ENCODE measurements at places on chromosomes 4 and X.

- peak; percentile 15 for DNase-seq
These were observed 7.8 kb upstream of the HAUS3 start for GRCh38 chr4:2249526-2250356.

GRCh38 chrX:45710081-45710801, 509.6 kb upstream of the DIPK2B start:
- peak; percentile 15 for DNase-seq

DNA sequence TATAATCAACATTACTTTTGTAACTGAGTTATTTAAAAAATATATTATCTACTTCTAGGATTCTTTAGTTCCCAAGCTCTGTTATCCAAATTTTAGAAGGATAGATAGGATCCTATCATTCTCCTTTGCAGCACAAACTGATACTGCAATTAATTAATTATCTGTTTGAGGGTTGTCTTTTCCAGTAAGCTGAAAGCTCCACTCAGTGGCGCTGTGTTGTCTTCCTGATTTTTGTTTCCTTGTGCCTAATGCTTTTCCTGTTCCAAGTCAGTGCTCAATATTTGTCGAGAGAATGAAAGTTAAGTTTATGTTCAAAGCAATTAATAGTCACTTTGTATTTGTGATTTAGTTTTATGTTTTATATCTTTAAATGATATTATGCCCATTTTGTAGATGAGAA, 107.4 kb upstream of the ANK2 start:
- no peak for DNase-seq

GRCh38 chr4:56244681-56245080, 142.6 kb downstream of the AASDH start:
- DNase-seq = no peak

- no peak for DNase-seq
These were observed 6.5 kb downstream of the TMEM150C start for GRCh38 chr4:82555276-82555675.

GRCh38 chr4:38160487-38161207, 200.4 kb downstream of the PTTG2 start:
- DNase-seq = peak; percentile 82

GRCh38 chr4:148044089-148044911, 312.4 kb downstream of the ARHGAP10 start:
- DNase-seq = no peak

- DNase-seq = no peak
These were observed 128.5 kb upstream of the GRID2 start for GRCh38 chr4:92175250-92175649.

DNA sequence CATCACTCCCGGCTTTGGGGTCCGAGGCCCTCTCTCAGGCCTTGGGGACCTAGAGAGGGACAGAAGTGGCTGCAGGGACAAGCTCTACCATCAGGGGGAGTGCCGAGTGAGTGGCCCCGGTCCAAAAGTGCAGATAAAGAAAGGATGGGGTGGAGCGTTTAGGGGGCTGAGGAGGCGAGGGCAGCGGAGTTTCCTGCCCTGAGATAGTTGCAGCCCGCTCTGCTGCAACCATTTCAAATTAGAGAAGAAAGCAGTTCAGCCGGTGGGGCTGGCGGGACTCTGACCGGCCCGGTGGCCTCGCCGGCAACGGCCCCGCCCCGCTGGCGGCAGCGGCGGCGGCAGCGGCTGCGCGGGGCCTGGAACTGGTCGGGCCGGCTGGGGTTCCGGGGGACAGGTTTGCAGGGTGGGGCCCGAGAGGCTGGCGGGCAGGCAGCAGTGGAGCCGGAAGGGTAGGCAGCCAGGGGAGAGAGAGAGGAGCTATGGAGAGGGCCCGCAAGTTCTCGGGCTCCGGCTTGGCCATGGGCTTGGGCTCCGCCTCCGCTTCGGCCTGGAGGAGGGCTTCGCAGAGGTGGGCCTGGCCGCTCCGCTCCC, 7.6 kb downstream of the DLG3 start:
- DNase-seq = peak; percentile 72

GRCh38 chr4:125353131-125353530, 38.4 kb downstream of the FAT4 start:
- DNase-seq = no peak

- DNase-seq = no peak
These were observed 111.0 kb upstream of the MAD2L1 start for GRCh38 chr4:120177603-120178002.

DNA sequence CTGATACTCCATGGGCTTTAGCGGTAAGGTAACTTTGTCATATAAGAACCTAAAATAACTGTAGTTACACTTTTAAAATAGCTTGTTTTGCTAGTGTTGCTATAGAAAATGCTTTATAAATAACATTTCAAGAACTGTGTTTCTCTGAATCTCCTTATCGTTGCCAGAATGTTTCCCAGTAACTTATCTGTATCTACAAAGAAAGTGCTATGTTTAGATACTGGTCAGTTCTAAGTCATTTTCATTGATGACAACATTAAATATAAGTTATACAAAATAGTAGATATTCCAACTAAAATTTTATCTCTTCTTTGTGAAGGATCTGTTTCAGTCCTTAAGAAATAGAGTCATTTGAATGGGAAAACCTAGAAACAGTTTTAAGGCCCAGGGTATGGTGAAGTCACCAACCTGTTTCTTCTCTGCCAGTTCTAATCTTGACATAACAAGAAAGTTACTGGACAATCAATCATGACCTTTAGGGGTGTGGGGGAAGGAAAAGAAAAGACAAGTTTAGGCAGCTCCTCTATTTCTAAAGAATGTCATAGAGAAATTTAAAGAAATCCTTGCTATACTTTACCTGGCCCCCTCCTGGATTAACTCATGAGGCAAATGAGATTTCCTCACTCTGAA, 425.9 kb downstream of the RPA4 start:
- no peak for DNase-seq

DNA sequence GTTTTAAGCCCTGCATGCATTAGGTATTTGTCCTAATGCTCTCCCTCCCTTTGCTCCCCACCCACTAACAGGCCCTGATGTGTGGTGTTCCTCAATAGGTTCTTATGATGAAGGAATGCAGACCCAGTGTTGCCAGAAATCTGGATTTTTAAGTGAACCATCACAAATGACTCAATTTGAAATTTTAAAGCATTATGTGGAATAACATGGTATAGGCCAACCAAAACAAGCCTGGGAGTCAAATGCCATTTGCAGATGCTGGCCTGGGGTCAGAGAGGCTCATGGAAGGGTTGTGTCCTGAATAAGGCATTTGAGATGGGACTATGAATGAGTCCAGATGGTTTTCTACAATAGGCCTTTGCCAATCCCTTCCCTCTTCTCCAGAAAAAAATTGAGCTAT, 179.6 kb downstream of the SHROOM3 start:
- no peak for DNase-seq

GRCh38 chrX:111680988-111681779, at the start of gene ALG13:
ALG13 (plus strand) TSS chrX:111681170; CDS start chrX:111681219, 49 bp downstream.
- DNase-seq = peak; percentile 88

DNA sequence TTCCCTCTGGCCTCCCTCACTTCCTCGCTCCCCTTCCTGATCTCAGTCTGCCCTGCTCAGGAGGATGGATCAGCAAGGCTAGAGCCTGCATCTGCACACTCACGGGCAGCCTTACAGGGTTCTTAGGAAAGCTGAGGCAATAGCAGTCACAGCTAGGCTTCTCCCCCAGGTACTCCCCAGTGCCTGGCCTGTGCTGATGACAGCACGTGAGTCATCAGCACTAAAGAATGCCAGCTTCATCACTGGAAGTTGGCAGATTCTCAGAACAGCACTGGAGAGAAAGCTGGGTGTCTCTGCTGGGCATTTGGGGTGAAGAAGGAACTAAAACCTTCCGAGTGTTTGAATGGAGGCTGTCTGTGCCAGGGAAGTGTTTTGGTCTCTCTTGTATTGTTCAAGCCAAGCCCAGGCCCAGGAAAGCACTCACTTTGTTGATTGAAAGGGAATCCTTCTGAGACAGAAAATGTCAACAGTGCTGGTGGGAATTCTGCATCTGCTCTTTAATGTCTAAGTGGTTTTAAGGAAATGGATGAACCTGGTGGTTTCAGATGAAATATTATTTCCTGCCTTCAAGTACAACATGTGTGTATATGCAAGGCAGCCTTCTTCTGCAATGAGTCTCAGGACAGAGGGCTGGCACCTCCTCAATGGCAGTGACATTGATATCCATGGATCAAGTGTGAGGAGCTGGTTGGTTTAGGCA, 73.0 kb upstream of the SCOC start:
- no peak for DNase-seq

- no peak for DNase-seq
These were observed 1008.4 kb upstream of the AGA start for GRCh38 chr4:178450614-178451013.

DNA sequence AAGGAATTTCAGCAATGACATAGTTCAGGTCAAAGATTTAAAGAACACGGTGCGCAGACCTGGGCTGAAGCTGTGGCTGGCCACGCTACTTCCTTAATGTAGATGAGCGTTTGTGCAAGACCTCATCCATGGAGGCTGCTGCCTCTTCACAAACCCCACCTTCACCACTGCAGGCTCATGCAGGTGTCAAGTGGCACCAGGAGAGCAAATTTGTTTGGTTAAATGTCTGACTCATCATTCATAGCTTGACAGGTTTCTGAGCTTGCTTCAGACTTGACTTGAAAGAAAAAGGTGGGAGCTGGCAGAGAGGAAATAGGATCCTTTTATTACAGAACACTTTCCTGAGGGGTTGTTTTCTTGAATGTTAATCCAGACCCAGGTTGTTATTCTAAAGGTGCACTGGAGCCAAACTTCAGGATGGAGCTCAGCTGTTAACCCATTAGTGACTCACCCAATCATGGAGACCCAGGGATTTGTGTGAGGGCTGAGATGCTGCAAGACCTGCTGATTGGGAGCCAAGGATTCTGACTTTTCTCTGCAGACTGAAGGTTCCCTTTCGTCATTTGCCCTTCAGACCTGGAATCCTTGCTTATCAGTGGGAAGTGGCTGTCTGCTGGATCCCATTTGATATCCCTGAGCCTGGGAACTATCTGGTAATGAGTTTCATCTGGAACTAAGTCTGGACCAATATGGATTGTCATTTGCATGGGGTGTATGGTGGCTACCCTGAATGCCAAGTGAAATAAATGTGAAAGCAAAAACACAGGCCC, 315.3 kb downstream of the PTTG2 start:
- no peak for DNase-seq

DNA sequence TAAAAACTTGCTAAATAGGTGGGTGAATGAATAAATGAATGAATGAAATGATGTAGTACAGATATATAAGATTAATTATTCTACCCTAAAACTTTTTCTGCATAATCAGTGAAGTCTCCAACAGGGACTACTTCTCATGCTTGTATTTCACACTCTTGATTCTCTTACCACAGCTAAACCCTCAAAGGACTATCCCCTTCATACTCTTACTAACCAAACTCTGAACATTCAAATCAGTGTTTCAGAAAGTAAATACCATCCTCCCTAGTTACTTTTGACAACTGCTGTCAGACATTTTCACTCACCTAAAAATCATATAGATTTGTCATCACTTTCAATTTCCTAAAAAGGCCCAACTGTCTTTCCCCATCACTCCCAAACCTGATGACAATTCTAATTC, 234.3 kb upstream of the HHIP start:
- no peak for DNase-seq

GRCh38 chrX:147917700-147918695, 6.3 kb downstream of the FMR1 start:
- DNase-seq = peak; percentile 25

GRCh38 chr4:121819216-121819965, 4.3 kb downstream of the CCNA2 start:
- no peak for DNase-seq

GRCh38 chr4:85828027-85828890, 353.3 kb downstream of the ARHGAP24 start:
- DNase-seq = no peak

All from GM13976 (cell line).